ENCODE measurements at places on chromosomes 7 and 10. TPM values are rescaled to one million over a fixed set of nuclear protein-coding genes. Genes with fewer than 3 reads are reported as not detected.

DNA sequence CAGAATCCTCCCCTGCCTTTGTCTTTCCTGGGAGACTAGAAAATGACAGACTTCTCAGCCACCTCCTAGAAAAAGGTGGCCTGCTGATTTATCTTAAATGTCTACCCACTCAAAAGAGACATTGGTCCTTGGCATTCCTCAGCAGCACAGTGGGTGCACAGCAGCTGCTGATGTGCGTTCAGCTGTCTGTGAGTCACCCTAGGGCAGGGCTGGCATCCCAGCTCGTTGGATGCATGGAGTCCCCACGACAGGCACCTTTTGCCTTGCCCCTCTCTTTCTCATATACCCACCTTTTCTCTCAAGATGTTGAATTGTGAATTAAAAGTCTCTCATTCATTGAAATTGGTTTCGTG, 113.0 kb downstream of the DOCK1 start:
- no peaks in the 10 kb centered on the region for H3K4me1 ChIP-seq
- H3K4me3 ChIP-seq, result no peak overlapping the region
- no peak overlapping the region for H3K27ac ChIP-seq
- no peaks in the 10 kb centered on the region for H3K36me3 ChIP-seq
- no peak for DNase-seq

DNA sequence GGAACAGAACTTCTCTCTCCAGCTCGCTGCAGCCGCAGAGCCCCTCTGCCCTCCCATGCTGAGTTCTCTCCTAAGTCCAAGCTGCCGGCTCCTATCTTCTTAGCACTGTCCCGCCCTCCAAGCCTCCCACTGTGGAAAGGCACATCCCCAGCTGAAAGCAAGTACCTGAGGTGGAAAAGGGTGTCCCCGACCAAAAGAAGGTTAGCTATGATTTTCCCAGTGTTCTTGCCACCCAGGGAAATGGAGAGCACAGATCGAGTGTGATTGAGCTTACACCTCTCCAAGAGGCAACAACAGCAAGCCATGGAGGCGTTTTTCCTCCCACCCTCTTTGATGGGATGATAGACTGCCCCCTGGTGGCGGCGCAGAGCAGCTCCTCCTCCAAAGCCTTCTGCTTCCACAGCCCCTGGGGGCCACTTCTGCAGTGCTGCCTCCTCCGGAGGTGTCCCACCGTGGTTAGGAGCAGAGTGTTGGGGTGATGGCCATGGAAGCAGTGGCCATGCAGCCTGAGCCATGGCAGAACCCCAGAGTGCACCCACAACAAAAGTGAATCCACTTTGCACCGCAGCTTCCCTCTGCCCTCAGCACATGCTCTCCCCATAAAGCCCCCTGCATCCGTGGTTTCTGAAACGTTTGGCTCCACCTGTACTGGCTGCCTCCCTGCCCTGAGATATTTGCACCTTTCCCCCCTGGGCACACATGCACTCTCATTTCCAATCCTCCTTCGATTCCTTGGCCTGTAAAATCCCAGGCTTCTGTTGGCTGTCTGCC, 143.1 kb upstream of the STK17A start:
- no peaks in the 10 kb centered on the region for H3K27me3 ChIP-seq
- DNase-seq, result peak; percentile 72
- peaks cover 5% of the 10 kb centered on the region for H3K4me1 ChIP-seq
- no peak overlapping the region for H3K4me3 ChIP-seq
- no peak overlapping the region for H3K27ac ChIP-seq
- H3K36me3 ChIP-seq, result no peaks in the 10 kb centered on the region

GRCh38 chr10:94180576-94180975, 182.2 kb downstream of the NOC3L start:
- H3K36me3 ChIP-seq, result no peaks in the 10 kb centered on the region
- no peak overlapping the region for H3K4me3 ChIP-seq
- DNase-seq, result no peak
- peaks cover 11% of the 10 kb centered on the region for H3K27me3 ChIP-seq
- H3K4me1 ChIP-seq, result peaks cover 2% of the 10 kb centered on the region

- H3K36me3 ChIP-seq, result no peaks in the 10 kb centered on the region
- no peak for DNase-seq
- H3K4me1 ChIP-seq, result peaks cover 7% of the 10 kb centered on the region
- no peak overlapping the region for H3K4me3 ChIP-seq
These were observed 14.8 kb downstream of the STEAP1B start for GRCh38 chr7:22485189-22485588.

- H3K27me3 ChIP-seq, result no peaks in the 10 kb centered on the region
- no peaks in the 10 kb centered on the region for H3K4me1 ChIP-seq
- no peaks in the 10 kb centered on the region for H3K36me3 ChIP-seq
- H3K4me3 ChIP-seq, result no peak overlapping the region
- DNase-seq, result no peak
- no peak overlapping the region for H3K27ac ChIP-seq
These were observed 702.1 kb downstream of the TNS3 start for GRCh38 chr7:46879783-46880182.

- H3K4me3 ChIP-seq, result no peak overlapping the region
- H3K4me1 ChIP-seq, result no peaks in the 10 kb centered on the region
- DNase-seq, result no peak
- H3K27ac ChIP-seq, result no peak overlapping the region
- no peaks in the 10 kb centered on the region for H3K27me3 ChIP-seq
- no peaks in the 10 kb centered on the region for H3K36me3 ChIP-seq
These were observed 11.3 kb downstream of the ADAM12 start for GRCh38 chr10:126376956-126377355.

- no peaks in the 10 kb centered on the region for H3K4me1 ChIP-seq
- no peak overlapping the region for H3K27ac ChIP-seq
- H3K27me3 ChIP-seq, result no peaks in the 10 kb centered on the region
- no peaks in the 10 kb centered on the region for H3K36me3 ChIP-seq
- no peak overlapping the region for H3K4me3 ChIP-seq
- no peak for DNase-seq
These were observed 142.9 kb upstream of the ZMIZ1 start for GRCh38 chr10:78925800-78926319.

GRCh38 chr10:50063100-50063499, 4.7 kb upstream of the WASHC2A start:
- H3K27ac ChIP-seq, result no peak overlapping the region
- H3K4me1 ChIP-seq, result peaks cover 6% of the 10 kb centered on the region
- H3K36me3 ChIP-seq, result no peaks in the 10 kb centered on the region
- no peak for DNase-seq
- H3K27me3 ChIP-seq, result no peaks in the 10 kb centered on the region

GRCh38 chr7:150428671-150429451, 21.6 kb upstream of the GIMAP8 start:
- H3K27me3 ChIP-seq, result no peaks in the 10 kb centered on the region
- no peak overlapping the region for H3K27ac ChIP-seq
- no peaks in the 10 kb centered on the region for H3K36me3 ChIP-seq
- peak; percentile 13 for DNase-seq
- peaks cover 8% of the 10 kb centered on the region for H3K4me1 ChIP-seq

GRCh38 chr7:30598121-30598876, 3.6 kb downstream of the GARS1 start:
- H3K36me3 ChIP-seq, result peaks cover 77% of the 10 kb centered on the region
- DNase-seq, result no peak
- H3K4me3 ChIP-seq, result peak overlapping the region; percentile 45
- peak overlapping the region; percentile 72 for H3K27ac ChIP-seq
- H3K4me1 ChIP-seq, result peaks cover 42% of the 10 kb centered on the region
- no peaks in the 10 kb centered on the region for H3K27me3 ChIP-seq

DNA sequence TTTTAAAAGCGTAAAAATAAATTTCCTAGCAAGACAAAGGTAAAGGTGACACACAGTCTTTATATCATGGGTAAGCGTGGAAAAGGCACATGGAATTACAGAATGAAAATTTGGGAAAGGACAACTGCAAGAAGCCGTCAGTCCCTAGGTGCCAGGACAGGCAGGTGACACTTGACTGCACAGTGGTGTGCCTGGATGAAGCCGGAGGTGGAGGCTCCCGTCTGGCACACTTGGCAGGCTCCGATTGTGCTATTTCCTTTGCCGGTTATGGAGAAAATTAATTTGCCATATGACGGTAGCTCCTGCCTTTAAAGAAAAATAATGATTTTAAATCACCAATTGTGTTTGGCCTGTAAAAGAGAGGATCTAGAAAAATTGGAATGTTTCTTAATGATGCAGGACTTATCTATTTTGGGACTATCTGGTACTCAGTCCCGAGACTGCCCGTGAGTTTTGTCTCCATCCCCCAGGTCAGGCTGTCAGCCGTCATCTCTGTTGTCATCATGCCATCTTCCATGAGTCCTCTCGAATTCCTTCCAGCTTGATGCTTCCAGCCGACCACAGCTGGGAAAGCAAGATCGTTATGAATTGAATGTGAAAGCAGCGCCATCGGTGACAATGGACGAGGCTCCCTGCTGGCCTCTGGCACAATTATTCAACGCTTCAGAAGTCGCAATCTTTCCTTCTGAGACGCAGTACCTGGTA, 56.2 kb upstream of the MGMT start:
- DNase-seq, result no peak
- H3K36me3 ChIP-seq, result no peaks in the 10 kb centered on the region
- no peak overlapping the region for H3K4me3 ChIP-seq
- no peaks in the 10 kb centered on the region for H3K4me1 ChIP-seq
- H3K27me3 ChIP-seq, result peaks cover 3% of the 10 kb centered on the region

DNA sequence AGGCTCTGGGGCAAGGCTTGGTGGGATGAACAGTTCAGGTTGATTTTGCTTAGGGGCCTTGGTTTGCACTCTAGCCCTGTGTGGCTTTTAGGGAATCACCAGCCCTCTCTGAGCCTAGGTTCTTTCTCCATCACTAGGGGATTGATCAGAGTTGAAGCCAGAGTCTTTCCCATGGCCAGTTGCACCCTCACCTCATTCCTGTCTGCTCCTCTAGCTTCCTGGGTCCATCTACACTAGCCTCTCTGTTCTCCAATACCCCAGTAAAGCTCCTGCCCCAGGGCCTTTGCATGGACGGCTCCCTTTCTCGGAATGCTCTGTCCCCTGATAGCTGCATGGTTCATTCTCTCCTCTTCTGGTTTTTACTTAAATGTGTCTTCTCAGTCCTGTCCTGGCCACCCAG, 40.4 kb downstream of the SORCS3 start:
- no peaks in the 10 kb centered on the region for H3K36me3 ChIP-seq
- H3K27me3 ChIP-seq, result peaks cover 28% of the 10 kb centered on the region
- DNase-seq, result no peak
- H3K27ac ChIP-seq, result no peak overlapping the region
- no peak overlapping the region for H3K4me3 ChIP-seq

- H3K27me3 ChIP-seq, result no peaks in the 10 kb centered on the region
- peak overlapping the region; percentile 24 for H3K27ac ChIP-seq
- H3K36me3 ChIP-seq, result peaks cover 6% of the 10 kb centered on the region
- no peak for DNase-seq
- H3K4me3 ChIP-seq, result no peak overlapping the region
- no peaks in the 10 kb centered on the region for H3K4me1 ChIP-seq
These were observed 37.2 kb downstream of the NKX6-2 start for GRCh38 chr10:132748545-132749370.

DNA sequence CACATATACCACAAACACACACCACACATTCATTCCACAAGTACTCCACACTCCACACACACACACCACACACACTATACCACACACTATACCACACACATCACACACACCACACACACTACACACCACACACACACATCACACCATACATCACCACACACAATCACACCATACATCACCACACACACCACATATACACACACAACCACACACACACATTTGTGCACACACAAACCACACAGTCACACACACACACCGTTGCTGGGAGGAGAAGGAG, 112.8 kb downstream of the PTPN20 start:
- no peaks in the 10 kb centered on the region for H3K4me1 ChIP-seq
- DNase-seq, result no peak
- H3K4me3 ChIP-seq, result no peak overlapping the region
- no peaks in the 10 kb centered on the region for H3K36me3 ChIP-seq
- no peak overlapping the region for H3K27ac ChIP-seq

DNA sequence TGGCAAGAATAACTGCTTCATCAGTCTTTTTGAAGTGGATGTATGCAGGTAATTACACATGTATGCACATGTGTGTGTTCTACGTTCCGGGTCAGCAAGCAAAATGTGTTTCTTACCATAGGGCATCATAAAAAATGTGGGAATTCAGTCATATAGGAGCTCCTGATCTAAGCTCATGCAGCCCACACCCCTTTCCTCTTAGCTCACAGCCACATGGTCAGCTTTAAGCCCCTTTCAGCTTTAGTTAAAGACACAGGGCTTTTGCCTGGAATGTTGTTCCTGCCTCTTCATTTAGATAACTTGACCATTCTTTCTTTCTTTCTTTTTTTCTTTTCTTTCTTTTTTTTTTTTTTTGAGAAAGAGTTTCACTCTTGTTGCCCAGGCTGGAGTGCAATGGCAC, 258.1 kb downstream of the RPS24 start:
- no peak overlapping the region for H3K27ac ChIP-seq
- no peak for DNase-seq
- H3K4me3 ChIP-seq, result no peak overlapping the region
- H3K36me3 ChIP-seq, result no peaks in the 10 kb centered on the region
- no peaks in the 10 kb centered on the region for H3K27me3 ChIP-seq

DNA sequence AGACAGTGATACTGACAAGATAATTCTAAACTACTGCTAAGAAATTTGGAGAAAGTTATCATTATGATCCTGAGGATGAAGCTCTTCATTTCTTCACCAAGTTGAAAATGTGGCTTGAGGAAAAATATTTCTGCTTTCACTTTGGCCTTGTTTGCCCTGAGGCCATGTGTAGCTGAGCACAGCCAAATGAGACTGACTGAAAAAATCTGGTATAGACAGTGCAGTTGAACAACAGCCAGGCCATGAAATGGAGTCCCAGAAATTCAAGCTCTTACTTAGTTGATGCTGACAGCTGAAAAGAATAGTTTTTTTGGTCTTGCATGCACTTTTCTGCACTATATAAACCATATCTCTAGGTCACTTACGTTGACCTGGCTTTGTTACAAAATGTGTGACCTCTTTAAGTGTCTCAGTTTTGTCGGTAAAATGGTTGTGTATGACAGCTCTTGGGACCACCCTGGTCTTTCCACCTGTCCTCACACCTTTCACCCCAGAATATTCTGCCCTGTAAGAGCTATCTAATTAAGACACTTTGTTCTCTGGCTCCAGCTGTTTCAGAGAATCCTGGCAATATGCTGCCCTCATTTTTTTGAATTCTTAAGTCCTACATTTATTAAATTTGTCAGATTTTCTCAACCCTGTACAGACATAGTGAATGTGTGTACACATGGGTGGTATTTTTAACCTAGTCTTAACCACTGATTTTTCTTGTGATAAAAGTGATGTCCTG, 91.3 kb downstream of the CD36 start:
- no peak overlapping the region for H3K27ac ChIP-seq
- no peak for DNase-seq
- peaks cover 2% of the 10 kb centered on the region for H3K27me3 ChIP-seq
- H3K4me3 ChIP-seq, result no peak overlapping the region

GRCh38 chr7:47518827-47519226, 63.1 kb downstream of the TNS3 start:
- H3K4me3 ChIP-seq, result no peak overlapping the region
- H3K36me3 ChIP-seq, result no peaks in the 10 kb centered on the region
- H3K27ac ChIP-seq, result no peak overlapping the region

The WNT16 gene
- not detected for total RNA-seq

The PRKAR2B gene
- total RNA-seq, result 1.5 TPM

The SEMA3A gene
- 2.7 TPM for total RNA-seq

The OR13A1 gene
- not detected for total RNA-seq

The MYO1G gene
- total RNA-seq, result 391 TPM

The ASAH2B gene
- 3.9 TPM for total RNA-seq

The OPALIN gene
- total RNA-seq, result not detected

The CCDC172 gene
- total RNA-seq, result not detected

The SERPINE1 gene
- not detected for total RNA-seq

The TMEM176A gene
- total RNA-seq, result not detected
